ENCODE measurements at places on chromosomes 4 and X. TPM values are rescaled to one million over a fixed set of nuclear protein-coding genes. Genes with fewer than 3 reads are reported as not detected.
A peak's percentile ranks its signal among the peaks of the same experiment; 100 is the strongest.

DNA sequence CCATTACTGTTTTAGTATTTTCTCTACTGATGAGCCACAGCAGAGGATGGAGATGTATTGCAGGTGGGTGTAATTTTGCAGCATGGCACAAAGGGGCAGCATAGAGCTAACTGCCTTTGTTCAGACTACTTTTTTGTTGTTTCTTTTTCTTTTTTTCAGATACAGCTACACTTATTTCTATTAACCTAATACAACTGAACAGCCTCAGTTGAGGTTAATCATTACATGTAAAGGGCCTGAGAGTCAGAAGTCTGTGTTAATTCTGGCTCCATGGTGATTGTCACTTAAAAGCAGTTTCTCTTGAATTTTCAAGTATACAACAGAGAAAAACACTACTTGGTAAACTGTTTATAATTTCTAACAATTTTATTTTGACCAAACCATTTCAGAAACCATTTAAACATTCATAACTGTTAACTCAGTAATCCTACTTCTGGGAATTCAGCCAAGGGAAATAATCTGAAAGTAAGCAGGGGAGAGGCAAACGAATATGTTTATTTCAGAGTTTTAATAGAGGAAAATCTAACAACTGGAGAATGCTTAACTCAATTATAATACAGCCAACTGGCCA, 13.9 kb upstream of the PPEF2 start:
- H3K27me3 ChIP-seq, result no peaks in the 10 kb centered on the region
- H3K27ac ChIP-seq, result peak overlapping the region; percentile 41
- peak; percentile 60 for ATAC-seq
- no peaks in the 10 kb centered on the region for H3K4me1 ChIP-seq

DNA sequence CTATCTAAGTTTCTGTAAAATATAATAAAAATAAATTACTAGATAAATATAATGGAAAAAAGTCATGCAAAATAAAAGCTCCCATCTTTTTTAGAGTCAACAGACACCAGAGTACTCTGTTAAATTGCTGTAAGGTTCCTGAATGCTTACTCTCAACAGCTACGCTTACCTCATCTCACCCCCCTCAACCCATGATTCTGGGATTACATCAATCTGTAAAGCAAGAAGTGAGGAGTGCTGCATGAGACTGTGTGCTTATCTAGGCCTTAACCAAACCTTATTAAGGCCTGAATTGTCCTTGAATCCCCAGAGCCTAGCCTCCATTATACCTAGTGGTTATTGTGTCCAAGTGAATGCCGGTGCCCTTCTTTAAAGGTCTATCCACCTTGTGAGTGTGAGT, 735.8 kb downstream of the RPA4 start:
- no peak overlapping the region for H3K27ac ChIP-seq
- no peaks in the 10 kb centered on the region for H3K4me1 ChIP-seq
- H3K4me3 ChIP-seq, result no peak overlapping the region
- no peak for ATAC-seq

DNA sequence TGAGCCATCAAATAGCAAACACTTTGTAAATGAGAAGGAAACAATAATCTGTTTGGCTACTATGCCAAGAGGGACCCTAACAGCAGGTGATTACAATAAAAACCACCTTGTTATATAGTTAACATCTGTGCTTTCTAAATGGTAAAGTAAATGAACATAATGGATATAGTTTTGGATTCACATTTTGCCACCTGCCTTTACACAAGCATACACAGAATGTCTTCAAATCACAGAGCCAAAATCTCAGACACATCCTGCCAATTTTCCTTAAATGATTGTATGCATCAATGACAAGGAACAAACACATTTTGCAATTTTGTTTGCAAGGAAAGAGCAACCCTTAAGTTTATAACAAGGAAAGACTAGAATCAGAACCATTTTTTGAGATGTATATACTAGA, 334.2 kb downstream of the FSTL5 start:
- ATAC-seq, result no peak
- no peak overlapping the region for H3K4me3 ChIP-seq
- H3K36me3 ChIP-seq, result no peaks in the 10 kb centered on the region

- peak overlapping the region; percentile 98 for H3K27ac ChIP-seq
- no peaks in the 10 kb centered on the region for H3K27me3 ChIP-seq
- peak overlapping the region; percentile 95 for H3K4me3 ChIP-seq
- peaks cover 63% of the 10 kb centered on the region for H3K36me3 ChIP-seq
- peak; percentile 13 for ATAC-seq
- H3K4me1 ChIP-seq, result peaks cover 8% of the 10 kb centered on the region
These were observed 648.7 kb upstream of the DIPK2B start for GRCh38 chrX:45849261-45849862.

The HERC5 gene
- total RNA-seq, result 26.9 TPM

- H3K36me3 ChIP-seq, result no peaks in the 10 kb centered on the region
- H3K4me3 ChIP-seq, result no peak overlapping the region
- no peak overlapping the region for H3K27ac ChIP-seq
- H3K27me3 ChIP-seq, result peaks cover 31% of the 10 kb centered on the region
- no peak for ATAC-seq
- H3K4me1 ChIP-seq, result no peaks in the 10 kb centered on the region
These were observed 9.6 kb upstream of the EXOSC9 start for GRCh38 chr4:121791481-121791880.

DNA sequence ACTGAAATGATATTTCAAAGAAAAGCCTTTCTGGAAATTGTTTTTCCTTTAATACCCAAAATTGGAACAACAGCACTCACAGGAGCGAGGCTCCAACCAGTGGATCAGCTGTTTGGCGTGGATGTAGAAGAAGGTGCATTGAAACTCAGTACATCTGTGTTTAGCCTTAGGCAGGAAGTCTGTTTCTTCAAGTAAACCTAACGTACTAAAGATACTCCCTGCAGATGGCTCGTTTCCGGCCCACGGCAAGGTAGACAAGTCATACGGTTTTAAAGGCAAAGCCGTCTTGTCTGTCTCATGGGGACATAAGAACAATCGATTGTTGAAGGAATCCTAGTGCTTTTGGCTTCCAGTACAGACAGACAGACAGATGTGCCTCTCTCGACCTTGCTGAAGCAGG, 50.0 kb upstream of the CLCN4 start:
- no peaks in the 10 kb centered on the region for H3K27me3 ChIP-seq
- peaks cover 4% of the 10 kb centered on the region for H3K4me1 ChIP-seq
- peak overlapping the region; percentile 61 for H3K27ac ChIP-seq
- H3K4me3 ChIP-seq, result peak overlapping the region; percentile 67
- peak; percentile 70 for ATAC-seq

DNA sequence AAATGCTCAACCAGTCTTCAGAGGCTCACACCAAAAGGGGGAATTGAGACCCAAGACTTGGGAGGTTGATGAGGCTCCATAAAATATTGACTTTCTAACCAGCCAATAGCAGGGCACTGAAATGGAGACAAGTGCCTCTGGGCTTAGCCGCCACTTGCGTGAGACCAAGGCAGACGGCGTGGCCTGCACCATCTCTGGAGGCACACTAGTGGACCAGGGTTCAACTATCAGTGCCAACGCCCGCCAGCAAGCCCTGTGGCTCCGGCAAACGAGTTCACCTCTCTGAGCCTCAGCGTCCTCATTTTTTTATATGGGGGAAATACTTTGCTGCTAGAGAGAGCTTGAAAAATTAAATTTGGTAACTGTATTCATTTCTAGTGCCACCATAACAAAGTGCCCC, 50.3 kb downstream of the PPP2R2C start:
- H3K36me3 ChIP-seq, result no peaks in the 10 kb centered on the region
- H3K4me1 ChIP-seq, result no peaks in the 10 kb centered on the region
- H3K27ac ChIP-seq, result no peak overlapping the region
- no peak for ATAC-seq

The WDFY3 gene
- total RNA-seq, result 2.1 TPM

DNA sequence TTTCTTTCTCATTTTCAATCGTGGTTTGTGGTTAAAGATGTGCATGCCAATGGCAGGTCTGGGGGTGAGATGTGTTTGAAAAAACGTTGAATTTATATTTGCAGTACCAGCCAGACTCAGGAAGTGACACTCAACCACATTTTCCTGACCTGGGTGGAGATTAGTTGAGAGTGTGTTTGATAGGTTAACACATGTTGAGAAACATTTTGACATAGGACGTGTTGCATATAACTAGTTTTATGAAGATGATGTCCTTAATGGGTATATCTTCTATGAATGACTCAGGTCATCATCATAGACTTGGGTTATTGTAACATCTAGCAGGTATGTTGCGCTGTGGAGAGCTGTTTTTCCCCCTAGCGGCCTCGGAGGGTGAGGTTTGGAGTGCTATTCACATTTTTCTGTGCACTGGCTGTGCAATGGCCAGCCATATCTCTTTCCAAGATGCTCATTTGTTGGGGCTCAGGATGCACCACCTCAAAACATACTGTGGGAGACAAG, 21.7 kb upstream of the CD38 start:
- peak overlapping the region; percentile 65 for H3K27ac ChIP-seq
- H3K27me3 ChIP-seq, result no peaks in the 10 kb centered on the region
- peak; percentile 78 for ATAC-seq
- H3K4me3 ChIP-seq, result peak overlapping the region; percentile 65
- H3K4me1 ChIP-seq, result peaks cover 37% of the 10 kb centered on the region

GRCh38 chr4:105490523-105490922, 16.7 kb upstream of the PPA2 start:
- H3K4me1 ChIP-seq, result no peaks in the 10 kb centered on the region
- H3K36me3 ChIP-seq, result no peaks in the 10 kb centered on the region
- no peak for ATAC-seq
- no peak overlapping the region for H3K27ac ChIP-seq
- H3K27me3 ChIP-seq, result peaks cover 16% of the 10 kb centered on the region
- H3K4me3 ChIP-seq, result no peak overlapping the region

- H3K27me3 ChIP-seq, result peaks cover 11% of the 10 kb centered on the region
- H3K4me3 ChIP-seq, result no peak overlapping the region
- no peaks in the 10 kb centered on the region for H3K4me1 ChIP-seq
- ATAC-seq, result no peak
- H3K36me3 ChIP-seq, result no peaks in the 10 kb centered on the region
These were observed 136.9 kb downstream of the MGST2 start for GRCh38 chr4:139802488-139802887.
